ENCODE measurements at places on chromosomes 12 and 14. TPM values are rescaled to one million over a fixed set of nuclear protein-coding genes. Genes with fewer than 3 reads are reported as not detected.

The IFNG-AS1 gene
- not detected for total RNA-seq

The CGRRF1 gene
- total RNA-seq: 16.7 TPM

The PTCSC3 gene
- not detected for total RNA-seq

The CLEC9A gene
- not detected for total RNA-seq

The PROX2 gene
- not detected for total RNA-seq

The FOXG1 gene
- not detected for total RNA-seq

The KLRK1 gene
- total RNA-seq: not detected

The PARP11 gene
- 10.6 TPM for total RNA-seq

The STXBP6 gene
- 0.17 TPM for total RNA-seq

The PNMA1 gene
- 15.3 TPM for total RNA-seq

The PKP2 gene
- total RNA-seq: 9.9 TPM

The POTEM gene
- total RNA-seq: not detected

The SLC7A7 gene
- total RNA-seq: 12.7 TPM

The DHRS4L2 gene
- total RNA-seq: 9.4 TPM

The TDRD9 gene
- 4.5 TPM for total RNA-seq

The MUCL1 gene
- not detected for total RNA-seq

The SYT10 gene
- 0.15 TPM for total RNA-seq

The RDH12 gene
- total RNA-seq: not detected

The SIX4 gene
- total RNA-seq: 11.3 TPM

The ZC2HC1C gene
- 4.7 TPM for total RNA-seq

The DAO gene
- total RNA-seq: not detected

The FAM181A gene
- not detected for total RNA-seq

The NELL2 gene
- 0.20 TPM for total RNA-seq

The SLC17A8 gene
- 0.30 TPM for total RNA-seq

The SLC25A47 gene
- not detected for total RNA-seq

The CHMP4A gene
- 65.1 TPM for total RNA-seq

The KCNC2 gene
- total RNA-seq: under 0.01 TPM

The FAM90A1 gene
- total RNA-seq: 0.10 TPM

The TSPAN31 gene
- 105 TPM for total RNA-seq

The PLXNC1 gene
- 2.7 TPM for total RNA-seq

The RPAP3 gene
- total RNA-seq: 30.1 TPM

The ZCCHC8 gene
- 16.5 TPM for total RNA-seq

The DCAF5 gene
- 30.8 TPM for total RNA-seq

The CCDC175 gene
- not detected for total RNA-seq

The KRT8 gene
- 390 TPM for total RNA-seq

The RIMBP2 gene
- 0.17 TPM for total RNA-seq

The CDKN1B gene
- total RNA-seq: 22.7 TPM

The LRIG3 gene
- 57.4 TPM for total RNA-seq

The FCF1 gene
- 35.6 TPM for total RNA-seq

The TRHDE gene
- 17.5 TPM for total RNA-seq

The TEX52 gene
- total RNA-seq: not detected

The PLEKHG7 gene
- total RNA-seq: 0.17 TPM

The CD4 gene
- total RNA-seq: 0.10 TPM

The TAS2R7 gene
- not detected for total RNA-seq

The UBE3B gene
- 63.2 TPM for total RNA-seq

The STON2 gene
- 9.9 TPM for total RNA-seq

The RNF212B gene
- total RNA-seq: 0.35 TPM

The ASB2 gene
- total RNA-seq: 0.35 TPM

The KLRC3 gene
- total RNA-seq: not detected

The PLEK2 gene
- total RNA-seq: 126 TPM

The PLCZ1 gene
- total RNA-seq: 0.69 TPM

The NEMP1 gene
- 7.8 TPM for total RNA-seq

The AKT1 gene
- 191 TPM for total RNA-seq

The LGR5 gene
- 0.05 TPM for total RNA-seq

The LMNTD1 gene
- not detected for total RNA-seq

The CABP1 gene
- total RNA-seq: not detected
